Ureter (tissue), 1 donor: ENCODE measurements at places on chromosomes 16 and 17.
A peak's percentile ranks its signal among the peaks of the same experiment; 100 is the strongest.

DNA sequence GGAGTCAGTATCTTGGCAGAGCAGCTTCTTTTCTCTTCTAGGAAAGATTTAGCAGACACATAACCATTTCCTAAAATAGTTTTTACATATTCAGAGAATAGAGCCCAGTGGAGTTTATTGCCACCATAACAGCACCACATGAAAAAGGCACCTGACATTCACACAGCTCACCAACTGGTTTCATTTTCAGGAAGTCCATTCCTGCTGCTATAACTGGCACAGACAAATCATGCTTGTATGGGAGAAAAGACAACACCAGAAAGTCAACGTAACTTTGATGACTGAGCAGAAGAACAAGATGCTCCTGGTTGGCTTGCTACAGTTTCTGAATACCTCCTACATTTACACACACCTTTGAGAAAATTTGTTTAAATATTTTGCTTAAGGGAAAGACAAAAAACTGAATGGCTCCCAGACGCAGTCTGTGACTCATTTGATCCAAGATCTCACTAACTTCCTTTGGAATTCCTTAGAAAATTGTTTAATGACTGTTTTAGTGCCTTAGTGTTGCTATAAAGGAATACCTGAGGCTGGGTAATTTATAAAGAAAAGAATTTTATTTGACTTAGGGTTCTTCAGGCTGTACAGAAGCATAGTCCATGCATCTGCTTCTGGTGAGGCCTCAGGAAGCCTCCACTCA is 1380.6 kb downstream of the CDH8 start:
- DNase-seq, result no peak

GRCh38 chr17:5237541-5238016 is 2.9 kb upstream of the SCIMP start:
- no peak for DNase-seq

- DNase-seq, result no peak
These were observed 33.6 kb downstream of the MEOX1 start for GRCh38 chr17:43628089-43628650.

DNA sequence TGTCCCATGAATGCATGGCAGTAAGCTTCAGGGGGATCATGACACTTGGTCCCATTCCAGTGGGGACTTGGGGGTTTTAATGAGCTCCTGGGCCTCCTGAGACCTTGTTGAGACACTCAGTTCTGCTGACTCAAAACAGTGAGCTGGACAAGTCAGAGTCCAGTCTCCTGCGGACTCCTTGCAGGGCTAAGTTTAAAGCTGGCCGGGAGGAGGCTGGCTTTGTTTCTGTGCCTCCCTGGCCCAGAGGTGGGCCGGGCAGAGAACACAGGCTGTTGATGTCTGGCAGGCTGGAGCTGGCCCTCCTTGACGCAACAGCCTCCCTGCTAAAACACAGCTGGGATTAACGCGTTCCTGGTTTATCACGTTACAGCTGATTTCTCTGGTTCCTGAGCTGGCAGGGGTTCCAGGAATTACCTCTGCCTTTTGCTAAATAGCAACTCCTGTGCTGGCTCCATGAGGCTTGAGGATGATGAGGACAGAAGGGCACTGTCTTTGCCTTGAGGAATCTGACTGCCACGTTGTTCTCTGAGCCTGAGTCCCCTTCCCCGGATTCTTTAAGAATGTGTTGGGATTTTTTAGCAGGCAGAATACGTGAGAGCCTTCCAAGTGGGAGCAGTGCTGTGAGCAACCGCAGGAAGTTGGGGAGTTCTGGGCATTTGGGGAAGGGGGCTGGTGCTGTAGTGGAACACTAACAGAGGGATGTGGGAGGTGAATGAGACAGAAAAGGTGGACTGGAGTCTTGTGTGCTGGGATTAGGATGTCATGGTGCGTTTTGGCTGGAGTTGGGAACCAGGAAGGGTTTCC is 2.0 kb downstream of the GPT2 start:
- no peak for DNase-seq

DNA sequence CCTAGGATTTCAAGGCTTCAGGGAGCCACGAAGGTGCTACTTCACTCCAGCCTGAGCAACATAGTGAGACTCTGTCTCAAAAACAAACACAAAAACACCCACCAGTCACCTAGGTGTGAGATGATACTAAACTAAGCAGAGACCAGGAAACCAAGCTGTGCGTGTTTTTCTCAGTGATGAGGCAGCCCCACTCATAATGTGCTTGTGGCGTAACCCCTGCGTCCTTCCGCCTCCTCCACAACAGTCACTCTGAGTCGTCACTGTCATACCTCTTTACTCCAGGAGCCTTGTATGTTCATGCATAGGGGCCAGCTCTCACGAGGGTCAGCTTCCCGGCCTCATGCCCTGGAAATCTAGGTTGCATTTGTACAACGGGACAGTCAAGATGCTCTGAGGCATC is 31.1 kb upstream of the SLC47A1 start:
- no peak for DNase-seq

GRCh38 chr17:80146121-80147034 is 550 bp downstream of the EIF4A3 start:
- DNase-seq, result no peak

DNA sequence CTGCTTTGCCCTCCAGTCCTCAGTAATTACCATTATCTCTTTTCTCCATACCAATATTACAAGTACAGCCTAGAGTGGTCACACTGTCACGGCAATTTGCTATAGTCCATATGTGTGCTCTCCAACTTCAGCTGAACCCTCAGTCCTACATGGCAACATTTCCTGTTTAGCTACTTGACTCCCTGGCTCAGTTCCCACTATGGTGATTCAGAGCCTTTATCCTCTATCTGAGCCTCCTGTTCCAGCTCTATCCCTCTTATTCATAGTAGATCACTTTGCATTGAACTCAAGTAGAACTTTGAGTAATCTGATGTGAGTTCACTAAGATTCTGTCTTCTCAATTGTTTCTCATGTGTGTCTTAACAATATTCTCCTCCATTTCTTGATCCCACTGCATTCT is 43.7 kb upstream of the GOSR1 start:
- peak; percentile 49 for DNase-seq

DNA sequence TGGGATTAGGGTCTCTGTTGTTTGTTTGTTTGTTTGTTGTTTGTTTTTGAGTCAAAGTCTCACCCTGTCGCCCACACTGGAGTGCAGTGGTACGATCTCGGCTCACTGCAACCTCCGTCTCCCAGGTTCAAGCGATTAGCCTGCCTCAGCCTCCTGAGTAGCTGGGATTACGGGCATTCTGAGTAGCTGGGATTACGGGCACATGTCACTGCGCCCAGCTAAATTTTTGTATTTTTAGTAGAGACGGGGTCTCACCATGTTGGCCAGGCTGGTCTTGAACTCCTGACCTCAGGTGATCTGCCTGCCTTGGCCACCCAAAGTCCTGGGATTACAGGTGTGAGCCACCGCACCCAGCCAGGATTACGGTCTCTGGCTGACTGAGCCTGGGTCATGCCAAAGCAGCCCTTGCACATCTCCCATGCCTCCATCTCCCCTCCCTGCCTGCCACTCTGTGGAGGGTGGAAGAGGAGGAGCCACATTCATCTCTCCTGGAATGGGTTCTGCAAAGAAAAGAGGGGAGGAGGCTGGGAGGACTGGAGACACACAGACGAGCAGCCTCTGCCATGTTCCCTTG is 59.2 kb downstream of the BEAN1 start:
- peak; percentile 28 for DNase-seq

- DNase-seq, result no peak
These were observed 14.1 kb downstream of the GLG1 start for GRCh38 chr16:74592847-74593246.

DNA sequence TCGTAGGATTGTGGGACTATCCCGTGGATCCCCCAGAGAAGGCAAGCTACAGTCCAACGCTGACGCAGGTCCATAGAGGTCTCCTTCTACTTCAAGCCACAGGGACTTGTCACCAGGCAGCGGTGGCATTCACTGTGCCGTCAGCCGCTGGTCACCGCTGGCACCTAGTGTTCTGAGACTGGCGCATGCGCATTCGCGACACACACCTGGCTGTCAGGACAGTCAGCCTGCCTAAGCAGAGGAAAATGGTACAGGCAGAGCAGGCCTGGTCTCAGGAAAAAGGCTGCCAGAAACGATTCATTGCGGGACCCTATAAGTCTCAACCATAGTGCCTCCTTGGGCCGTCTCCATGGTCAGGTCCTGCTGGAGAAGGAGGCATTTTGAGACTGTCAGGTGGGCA is 138.0 kb upstream of the WSB1 start:
- DNase-seq, result no peak

- no peak for DNase-seq
These were observed 60.4 kb downstream of the STH start for GRCh38 chr17:46059486-46059885.

- DNase-seq, result no peak
These were observed 20.2 kb downstream of the CDIPT start for GRCh38 chr16:29842732-29843346.

DNA sequence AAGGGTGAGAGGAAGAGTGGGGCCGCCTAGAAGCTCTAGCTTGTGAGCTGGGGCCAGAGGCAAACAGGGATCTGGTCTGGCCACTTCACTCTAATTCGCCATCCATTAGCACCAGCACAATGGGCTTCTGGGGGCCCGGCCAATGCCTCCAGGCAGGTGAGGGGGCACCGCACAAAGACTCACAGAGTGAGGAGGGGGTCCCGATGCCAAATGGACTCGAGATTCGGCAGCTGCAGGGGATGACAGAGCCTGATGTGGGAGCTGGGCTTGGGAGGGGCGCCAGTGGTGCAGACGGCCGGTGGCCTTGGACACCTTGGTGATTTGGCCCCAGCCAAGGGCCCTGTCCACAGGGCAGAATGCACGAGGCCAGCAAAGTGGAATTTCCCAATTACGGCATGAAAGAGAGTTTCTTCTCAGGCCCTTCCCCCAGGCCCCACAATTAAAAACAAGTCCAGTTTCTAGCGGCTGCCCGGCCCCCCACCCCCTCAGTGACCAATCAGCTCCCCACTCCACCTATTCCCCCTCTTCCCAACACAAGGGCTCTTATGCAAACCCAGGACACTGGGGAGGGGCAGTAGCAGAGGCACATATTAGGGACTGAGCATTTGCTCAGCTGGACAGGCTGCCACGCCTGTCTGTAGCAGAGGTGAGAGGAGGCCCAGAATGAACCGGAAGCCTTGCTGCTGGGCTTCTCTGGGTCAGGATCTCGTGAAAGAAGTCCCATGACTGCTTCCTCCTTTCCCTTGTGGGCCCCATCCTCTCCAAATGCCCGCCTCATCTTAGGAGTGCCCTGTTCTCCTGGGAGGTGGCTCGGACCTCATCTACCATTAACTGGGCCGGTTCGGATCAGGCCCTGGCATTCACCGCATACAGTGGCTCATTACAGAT is 39.4 kb upstream of the MTSS2 start:
- DNase-seq, result no peak

- no peak for DNase-seq
These were observed 19.3 kb upstream of the ARHGAP44 start for GRCh38 chr17:12769981-12770380.

- DNase-seq, result no peak
These were observed 6.9 kb downstream of the DOK4 start for GRCh38 chr16:57479205-57479975.

- DNase-seq, result no peak
These were observed 36.9 kb upstream of the TRAP1 start for GRCh38 chr16:3754081-3754703.

GRCh38 chr17:40312893-40313667 is 4.1 kb downstream of the RARA start:
- DNase-seq, result peak; percentile 32

- DNase-seq, result no peak
These were observed 14.9 kb upstream of the B4GALNT2 start for GRCh38 chr17:49117587-49118230.

- no peak for DNase-seq
These were observed 619 bp downstream of the CACNB1 start for GRCh38 chr17:39196808-39197291.

DNA sequence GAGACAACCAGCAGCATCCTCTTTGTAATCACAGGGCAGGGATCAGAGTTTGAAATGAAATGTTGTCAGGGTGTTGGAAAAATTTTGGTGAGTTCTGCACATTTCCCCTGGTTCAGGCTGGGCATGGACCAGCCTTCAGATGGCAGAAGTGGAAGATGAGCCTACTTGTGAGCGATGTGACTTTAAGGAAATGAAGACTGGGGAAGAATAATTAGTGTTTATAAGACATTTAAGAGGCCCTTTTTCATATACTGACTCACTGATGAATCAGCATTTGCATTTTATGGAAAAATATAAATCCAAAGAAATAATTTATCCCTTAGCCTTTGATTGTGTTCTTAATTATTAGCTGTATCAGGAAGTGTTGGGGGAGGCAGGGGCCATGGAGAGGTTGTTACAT is 20.9 kb downstream of the GPR179 start:
- DNase-seq, result no peak

DNA sequence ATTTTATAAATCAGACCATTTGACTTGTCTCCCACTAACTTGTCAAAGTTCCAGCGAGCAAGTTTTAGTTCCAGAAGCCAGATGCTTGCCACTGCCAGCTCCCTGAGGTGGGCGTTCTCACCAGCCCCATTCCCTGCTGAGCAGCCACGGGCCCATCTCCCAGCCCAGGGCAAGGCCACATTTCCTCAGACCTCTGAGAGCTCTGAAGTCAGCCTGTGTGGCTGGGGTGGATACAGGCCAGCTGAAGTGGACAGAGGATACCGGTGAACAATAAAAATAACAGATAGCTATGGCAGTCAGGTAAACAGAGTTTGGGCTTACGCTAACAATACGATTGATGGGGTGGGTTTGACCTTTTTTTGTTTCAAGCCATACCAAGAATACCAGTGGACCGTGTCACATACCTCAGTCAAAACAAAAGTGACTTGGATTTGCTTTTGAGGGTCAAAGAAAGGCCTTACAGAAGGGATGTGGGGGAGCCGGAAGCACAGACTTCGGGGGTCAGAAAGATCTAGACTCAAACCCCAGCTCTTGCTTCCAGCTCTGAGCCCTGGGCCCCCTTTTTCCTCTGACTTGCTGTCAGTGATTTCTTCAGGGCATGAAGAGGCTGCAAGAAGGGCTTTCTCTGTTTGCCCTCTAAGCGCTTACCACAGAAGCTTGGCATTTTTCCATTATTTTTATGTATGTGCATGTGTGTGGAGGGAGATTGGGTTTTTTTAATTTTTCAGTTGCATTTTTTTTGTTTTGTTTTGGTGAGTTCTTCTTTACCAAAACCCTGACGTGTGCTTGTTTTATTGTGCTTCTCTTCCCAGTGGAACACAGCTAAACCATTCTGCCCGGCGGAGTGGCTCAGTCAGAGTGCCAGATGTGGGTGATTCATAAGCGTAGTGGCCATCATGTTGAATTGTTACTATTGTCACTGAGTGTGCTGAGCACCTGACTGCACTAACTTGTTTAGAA is 109.9 kb downstream of the GNAO1 start:
- no peak for DNase-seq

- DNase-seq, result no peak
These were observed 18.9 kb downstream of the C17orf75 start for GRCh38 chr17:32323046-32323445.

- DNase-seq, result no peak
These were observed 99.2 kb upstream of the CDH8 start for GRCh38 chr16:62135446-62135845.

- DNase-seq, result peak; percentile 70
These were observed 14.0 kb downstream of the ANKRD11 start for GRCh38 chr16:89476379-89476778.

GRCh38 chr17:77690271-77691161 is 268.0 kb upstream of the TNRC6C start:
- DNase-seq, result peak; percentile 40

GRCh38 chr17:30238387-30239088 is 3.0 kb upstream of the SLC6A4 start:
- DNase-seq, result no peak

GRCh38 chr17:44206825-44207155 is 7.1 kb upstream of the ATXN7L3 start:
- no peak for DNase-seq
